ENCODE measurements at places on chromosomes 12 and 14. TPM values are rescaled to one million over a fixed set of nuclear protein-coding genes. Genes with fewer than 3 reads are reported as not detected.

Gene KLRC1
- not detected for total RNA-seq

- no peak for DNase-seq
- no peak overlapping the region for H3K27ac ChIP-seq
- H3K36me3 ChIP-seq = no peaks in the 10 kb centered on the region
- no peak overlapping the region for H3K4me3 ChIP-seq
Observed at GRCh38 chr12:67056329-67056728, 212.8 kb upstream of the CAND1 start.

DNA sequence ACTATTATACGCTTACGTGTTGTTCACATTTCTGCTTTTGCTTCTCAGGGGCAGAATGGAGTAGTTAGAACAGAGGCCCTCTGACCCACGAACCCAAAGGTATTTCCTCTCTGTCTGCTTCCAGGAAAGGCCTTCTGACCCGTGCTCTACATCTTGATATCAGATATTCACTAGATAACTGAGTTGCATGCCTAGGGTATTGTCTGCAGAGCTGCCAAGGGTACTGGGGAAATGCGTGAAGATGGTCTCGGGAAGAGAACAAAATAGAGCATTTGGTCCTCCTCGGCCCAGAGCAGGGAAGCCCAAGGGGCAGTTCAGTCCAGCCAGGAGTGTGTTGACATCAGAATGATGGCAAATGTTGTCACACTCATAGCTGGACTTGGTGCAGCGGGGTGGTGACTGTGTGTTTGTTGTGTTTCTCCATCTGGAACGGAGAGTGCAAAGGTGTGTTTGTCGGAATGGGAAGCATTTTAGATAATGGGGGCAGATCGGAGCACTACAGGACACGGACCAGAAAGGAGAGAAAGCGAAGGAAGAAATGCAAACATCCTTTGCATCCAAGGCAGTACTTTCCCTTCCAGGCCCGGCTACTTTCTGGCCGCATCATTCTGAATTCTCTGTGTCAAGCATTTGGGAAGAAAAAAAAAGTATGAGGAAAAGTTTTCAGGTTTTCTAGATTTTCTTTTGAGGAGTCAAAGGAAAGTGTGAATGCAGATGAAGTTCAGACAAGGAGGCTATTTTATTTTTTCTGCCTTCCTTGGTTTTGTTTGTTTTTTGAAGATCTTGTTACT, 8.1 kb downstream of the GLT1D1 start:
- peak; percentile 80 for DNase-seq
- no peak overlapping the region for H3K4me3 ChIP-seq
- no peaks in the 10 kb centered on the region for H3K27me3 ChIP-seq
- peak overlapping the region; percentile 31 for H3K27ac ChIP-seq
- peaks cover 19% of the 10 kb centered on the region for H3K4me1 ChIP-seq
- H3K36me3 ChIP-seq = no peaks in the 10 kb centered on the region

DNA sequence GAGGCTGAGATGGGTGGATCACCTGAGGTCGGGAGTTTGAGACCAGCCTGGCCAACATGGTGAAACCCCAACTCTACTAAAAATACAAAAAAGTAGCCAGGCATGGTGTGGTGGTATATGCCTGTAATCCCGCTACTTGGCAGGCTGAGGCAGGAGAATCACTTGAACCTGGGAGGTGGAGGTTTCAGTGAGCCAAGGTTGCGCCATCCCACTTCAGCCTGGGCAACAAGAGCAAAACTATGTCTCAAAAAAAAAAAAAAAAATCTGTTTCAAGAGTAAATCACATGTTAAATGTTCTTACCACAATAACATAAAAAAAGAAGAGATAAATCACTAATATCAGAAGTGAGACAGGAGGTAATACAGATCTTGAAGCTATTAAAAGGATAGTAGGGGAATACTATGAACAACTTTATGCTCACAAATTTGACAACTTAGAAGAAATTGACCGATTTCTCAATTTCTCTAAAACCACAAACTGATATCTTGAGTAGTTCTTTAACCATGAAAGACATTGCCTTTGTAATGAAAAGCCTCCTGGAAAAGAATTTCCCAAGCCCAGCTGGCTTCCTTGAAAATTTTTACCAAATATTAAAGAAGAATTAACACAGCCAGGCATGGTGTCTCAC, 37.7 kb downstream of the TAOK3 start:
- no peaks in the 10 kb centered on the region for H3K36me3 ChIP-seq
- DNase-seq = no peak
- no peak overlapping the region for H3K4me3 ChIP-seq
- H3K4me1 ChIP-seq = no peaks in the 10 kb centered on the region
- no peak overlapping the region for H3K27ac ChIP-seq

DNA sequence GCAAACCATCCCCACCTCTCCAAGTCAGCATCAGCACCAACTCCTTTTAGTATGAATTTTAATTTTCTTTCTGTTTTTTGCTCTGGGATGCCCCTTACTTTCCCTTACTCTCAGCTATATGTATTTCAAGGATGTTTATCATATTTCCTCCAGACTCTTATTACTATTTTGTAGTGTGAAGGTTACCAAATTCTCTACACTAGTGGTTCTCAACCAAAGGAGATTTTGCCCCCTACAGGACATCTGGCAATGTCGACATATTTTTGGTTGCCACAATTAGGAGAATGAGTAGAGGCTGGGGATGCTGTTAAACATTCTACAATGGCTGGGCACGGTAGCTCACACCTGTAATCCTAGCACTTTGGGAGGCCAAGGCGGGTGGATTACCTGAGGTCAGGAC, 29.1 kb upstream of the SOS2 start:
- no peaks in the 10 kb centered on the region for H3K4me1 ChIP-seq
- no peak overlapping the region for H3K4me3 ChIP-seq
- no peak for DNase-seq

Gene KRT77
- total RNA-seq = not detected

Gene LTBR
- 197 TPM for total RNA-seq

- no peaks in the 10 kb centered on the region for H3K27me3 ChIP-seq
- H3K4me1 ChIP-seq = no peaks in the 10 kb centered on the region
- no peaks in the 10 kb centered on the region for H3K36me3 ChIP-seq
- H3K4me3 ChIP-seq = no peak overlapping the region
Observed at GRCh38 chr12:112607427-112607826, 184.1 kb upstream of the RPH3A start.

DNA sequence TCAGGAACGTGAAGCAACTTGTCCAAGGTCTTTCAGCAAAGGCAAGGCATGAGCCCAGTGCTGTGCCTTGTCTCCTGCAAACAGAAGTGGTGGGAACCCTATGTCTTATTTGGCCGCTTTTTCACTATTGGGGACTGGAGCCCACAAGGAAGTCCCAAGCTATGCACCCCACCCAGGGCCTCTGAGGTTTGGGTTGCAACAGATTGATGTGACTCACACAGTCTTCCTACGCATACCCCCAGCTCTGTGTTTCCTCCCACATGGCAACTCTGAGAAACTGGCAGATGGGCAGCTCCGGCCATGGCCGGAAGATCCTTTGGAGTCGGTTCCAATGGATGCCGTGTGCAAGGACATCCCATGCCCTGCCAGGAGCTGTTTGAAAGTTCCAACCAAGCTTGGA, 28.3 kb upstream of the CMKLR1 start:
- H3K4me3 ChIP-seq = no peak overlapping the region
- DNase-seq = no peak
- no peak overlapping the region for H3K27ac ChIP-seq
- H3K36me3 ChIP-seq = no peaks in the 10 kb centered on the region

DNA sequence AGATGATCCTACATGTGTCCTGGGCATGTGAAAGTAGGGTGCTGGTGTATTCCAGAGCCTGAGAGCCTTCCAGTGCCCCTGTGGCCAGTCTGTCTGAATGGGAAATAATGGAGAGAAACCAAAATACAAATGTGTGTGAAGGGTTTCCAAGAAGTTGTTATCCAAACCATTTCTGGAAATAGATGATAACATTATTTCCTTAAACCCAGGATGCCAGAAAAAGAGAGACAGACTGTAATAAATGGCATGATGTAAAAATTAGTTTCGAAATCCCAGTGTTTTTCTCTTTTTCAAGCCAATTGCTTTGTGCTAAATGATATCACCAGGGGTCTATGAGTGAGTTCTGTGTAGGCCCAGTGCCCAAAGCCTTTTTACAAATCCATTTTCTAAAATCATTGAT, 175.3 kb downstream of the PHLDA1 start:
- DNase-seq = no peak
- H3K27ac ChIP-seq = no peak overlapping the region
- H3K4me1 ChIP-seq = no peaks in the 10 kb centered on the region
- H3K27me3 ChIP-seq = no peaks in the 10 kb centered on the region

DNA sequence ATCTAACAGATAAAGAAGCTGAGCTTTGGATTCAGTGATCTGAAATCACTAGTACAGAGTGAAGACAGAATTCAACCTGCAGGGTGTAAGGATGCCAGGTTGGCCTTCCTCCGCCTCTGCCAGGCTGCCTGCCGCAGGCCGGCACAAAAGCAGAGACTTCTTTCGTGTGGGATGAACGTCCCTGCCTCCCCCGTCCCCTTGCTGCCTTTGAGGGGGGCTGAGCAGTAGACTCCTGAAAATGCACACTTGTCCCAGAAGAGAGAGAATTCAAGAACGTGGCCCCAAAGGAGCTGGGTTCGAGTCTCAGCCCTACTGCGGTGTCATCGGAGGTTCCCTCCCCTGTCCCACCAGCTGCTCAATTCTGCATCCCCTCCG, 154.3 kb downstream of the BCL11B start:
- H3K27me3 ChIP-seq = no peaks in the 10 kb centered on the region
- no peaks in the 10 kb centered on the region for H3K36me3 ChIP-seq
- no peak overlapping the region for H3K4me3 ChIP-seq
- no peak for DNase-seq
- no peak overlapping the region for H3K27ac ChIP-seq
- no peaks in the 10 kb centered on the region for H3K4me1 ChIP-seq

DNA sequence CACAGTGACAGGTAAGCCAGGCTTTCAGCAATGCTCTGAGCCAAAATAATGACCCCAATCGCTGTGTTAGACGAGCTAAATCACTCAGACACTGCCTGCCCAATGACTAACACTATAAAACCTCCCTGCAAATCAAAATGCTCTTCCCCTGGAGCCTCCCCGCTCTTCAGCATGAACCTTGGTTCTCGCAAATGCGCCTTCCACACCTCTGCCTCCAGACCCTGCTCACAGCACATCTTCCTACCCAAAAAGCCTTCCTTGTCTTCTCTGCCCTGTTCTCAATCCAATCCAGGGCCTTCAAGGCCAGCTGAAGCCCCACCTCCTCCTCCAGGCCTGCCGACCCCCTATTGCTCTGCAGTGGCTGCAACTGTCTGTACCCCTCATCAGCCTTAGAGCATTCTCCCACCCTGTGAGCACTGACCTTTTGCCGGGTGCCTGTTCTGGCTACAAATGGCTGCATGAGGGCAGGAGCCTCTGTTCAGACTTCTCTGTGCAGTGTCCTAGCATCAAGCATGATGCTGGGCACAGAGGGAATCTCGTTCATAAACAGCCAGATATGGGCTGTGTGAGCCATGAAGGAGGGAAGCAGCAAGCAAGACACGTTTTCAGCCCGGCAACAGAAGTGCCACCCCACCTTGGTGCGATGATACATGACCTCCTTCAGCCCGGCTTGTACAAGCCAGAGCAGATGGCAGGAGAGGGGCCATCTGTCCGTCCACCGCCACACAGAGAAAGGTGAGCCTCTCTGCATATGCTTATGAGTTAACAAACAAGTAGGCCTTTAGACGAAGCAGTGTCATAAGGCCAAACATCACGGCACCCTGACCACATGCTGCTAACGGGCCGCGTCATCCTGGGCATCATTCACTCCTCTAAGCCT, 64.5 kb upstream of the DDX11 start:
- no peaks in the 10 kb centered on the region for H3K36me3 ChIP-seq
- no peak overlapping the region for H3K4me3 ChIP-seq

DNA sequence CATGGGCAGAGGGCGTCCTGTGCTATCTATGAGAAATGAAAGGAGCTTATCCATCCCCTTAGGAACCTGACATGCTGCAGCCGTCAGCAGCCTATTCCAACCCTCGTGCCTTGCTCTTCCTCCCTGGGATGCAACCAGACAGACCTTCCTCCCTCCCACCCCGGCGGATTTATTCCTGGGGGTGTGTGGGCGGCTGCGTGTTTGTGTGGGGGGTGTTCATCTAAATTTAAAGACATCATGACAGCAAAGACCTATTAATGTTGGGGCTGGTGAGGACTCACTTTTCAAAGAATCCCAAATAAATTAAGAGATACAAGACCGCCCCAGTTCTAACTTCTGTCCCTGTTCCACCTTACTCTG, 52.0 kb downstream of the WSCD2 start:
- H3K4me3 ChIP-seq = no peak overlapping the region
- no peak for DNase-seq
- H3K36me3 ChIP-seq = no peaks in the 10 kb centered on the region
- H3K4me1 ChIP-seq = 0 out of 2 replicates have a peak, but pooled peaks cover 13% of the 10 kb centered on the region
- no peak overlapping the region for H3K27ac ChIP-seq

DNA sequence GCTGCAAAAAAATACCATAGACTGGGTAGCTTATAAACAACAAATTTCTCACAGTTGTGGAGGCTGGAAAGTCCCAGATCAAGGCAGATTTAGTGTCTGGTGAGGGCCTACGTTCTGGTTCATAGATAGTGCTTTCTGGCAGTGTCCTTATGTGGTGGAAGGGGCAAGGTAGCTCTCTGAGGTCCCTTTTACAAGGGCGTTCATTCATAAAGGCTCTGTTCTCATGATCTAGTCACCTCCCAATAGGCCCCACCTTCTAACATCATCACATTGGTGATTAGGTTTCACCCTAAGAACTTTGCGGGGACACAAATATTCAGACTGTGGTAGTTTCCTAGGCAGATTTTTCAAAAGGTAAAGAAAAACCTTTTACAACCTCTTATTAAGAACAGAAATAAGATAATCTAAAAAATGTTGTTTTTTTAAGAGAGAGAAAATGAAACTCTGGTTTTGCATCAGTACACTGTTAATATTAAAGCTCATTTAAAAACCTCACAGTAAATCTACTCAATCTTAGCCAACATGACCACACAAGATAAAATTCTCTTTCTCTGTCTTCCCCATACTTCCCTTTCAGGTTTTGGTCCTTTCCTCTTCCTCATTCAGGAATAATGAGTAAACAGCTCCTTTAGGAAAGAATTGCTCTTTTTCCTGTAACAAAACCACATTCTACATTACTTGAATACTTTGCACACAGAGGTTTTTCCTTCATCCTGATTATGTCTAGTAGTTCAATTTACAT, 117.5 kb downstream of the UNC79 start:
- DNase-seq = no peak
- H3K36me3 ChIP-seq = no peaks in the 10 kb centered on the region
- H3K27ac ChIP-seq = no peak overlapping the region
- no peak overlapping the region for H3K4me3 ChIP-seq
- no peaks in the 10 kb centered on the region for H3K4me1 ChIP-seq

GRCh38 chr12:12265571-12266388, 1.1 kb downstream of the LRP6 start:
- H3K27me3 ChIP-seq = no peaks in the 10 kb centered on the region
- H3K36me3 ChIP-seq = no peaks in the 10 kb centered on the region
- peak overlapping the region; percentile 99 for H3K27ac ChIP-seq
- H3K4me1 ChIP-seq = peaks cover 12% of the 10 kb centered on the region
- no peak for DNase-seq
- peak overlapping the region; percentile 100 for H3K4me3 ChIP-seq

Data from Caco-2 (cell line).